ENCODE measurements at places on chromosomes 2 and 18.

GRCh38 chr18:25517881-25518715, 166.1 kb upstream of the ZNF521 start:
- no peak for DNase-seq

DNA sequence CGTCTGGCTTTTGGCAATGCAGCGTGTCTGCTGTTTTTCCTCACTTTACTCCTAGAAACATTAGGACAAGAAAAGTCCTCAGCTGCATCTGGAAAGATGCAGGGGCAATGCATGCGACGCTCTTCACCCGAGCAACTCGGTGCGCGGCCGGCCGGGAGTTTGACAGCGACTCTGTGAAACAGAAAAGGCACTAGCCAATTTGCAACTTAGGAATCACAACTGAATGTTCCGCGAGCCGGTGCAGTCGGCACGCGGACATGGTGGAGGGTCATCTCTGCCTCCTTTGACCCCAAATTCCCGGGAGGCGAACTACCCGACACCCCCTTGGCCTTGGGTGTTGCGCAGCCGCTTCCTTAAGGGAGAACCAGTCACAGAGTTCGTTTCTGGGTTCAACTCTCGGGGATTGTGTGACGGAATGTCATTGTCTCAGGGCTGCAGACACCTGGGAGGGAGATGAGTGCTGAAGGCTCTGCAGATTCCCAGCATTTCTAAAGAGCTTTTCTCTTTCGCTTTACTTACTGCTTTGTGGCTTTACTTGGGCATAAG, 9.8 kb downstream of the NR4A2 start:
- no peak for DNase-seq

- no peak for DNase-seq
Measured at GRCh38 chr2:28164280-28164801, 228.3 kb upstream of the FOSL2 start.

- no peak for DNase-seq
Measured at GRCh38 chr18:73879328-73879727, 268.3 kb downstream of the FBXO15 start.

GRCh38 chr2:8502316-8502715, 179.5 kb upstream of the ID2 start:
- DNase-seq: no peak

- no peak for DNase-seq
Measured at GRCh38 chr2:62540408-62541168, 34.6 kb upstream of the TMEM17 start.

DNA sequence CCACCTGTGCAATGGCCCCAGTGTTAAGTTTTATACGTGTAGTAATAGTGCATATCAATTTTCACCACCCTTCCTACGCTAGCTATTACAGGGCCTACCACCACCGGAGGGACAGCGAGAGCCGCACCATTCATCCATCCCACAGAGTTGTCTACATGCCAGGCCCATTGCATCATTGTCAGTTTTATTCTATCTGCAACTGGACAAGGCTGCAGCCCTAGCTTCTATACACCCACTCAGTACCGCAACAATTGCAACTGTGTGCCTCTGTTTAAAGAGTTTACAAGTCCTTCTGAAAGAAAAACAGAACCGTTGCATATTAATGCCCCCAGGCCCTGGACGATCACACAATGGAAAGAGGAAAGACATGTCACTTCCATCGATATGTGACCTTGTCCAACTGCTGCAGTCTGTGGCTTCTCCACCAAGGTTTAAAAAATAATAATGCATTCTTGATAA, 58.6 kb downstream of the ZEB2 start:
- no peak for DNase-seq

- DNase-seq: no peak
Measured at GRCh38 chr2:15119722-15120175, 441.4 kb downstream of the NBAS start.

GRCh38 chr2:66724241-66724640, 289.3 kb downstream of the MEIS1 start:
- no peak for DNase-seq

GRCh38 chr2:227415538-227416424, 28.0 kb upstream of the SCYGR1 start:
- no peak for DNase-seq

DNA sequence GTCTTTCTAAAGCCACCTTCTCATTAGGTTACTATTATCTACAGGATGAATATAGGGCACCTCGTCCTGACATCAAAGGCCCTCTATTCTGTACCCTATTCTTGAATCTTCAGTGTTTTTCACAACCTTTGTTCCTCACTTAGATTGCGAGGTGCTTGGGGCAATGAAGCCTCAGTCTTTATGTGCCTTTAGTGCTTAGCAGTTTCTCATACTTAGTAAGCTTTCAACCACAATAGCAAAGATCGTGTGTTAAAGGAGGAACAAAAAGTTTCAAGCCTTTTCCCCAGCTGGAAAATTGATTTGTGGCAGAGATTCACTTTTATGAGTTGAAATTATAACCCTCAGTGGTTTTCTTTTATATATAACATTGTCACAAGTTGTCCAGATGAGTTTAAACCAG, 226.9 kb downstream of the MYO3B start:
- DNase-seq: no peak

- DNase-seq: no peak
Measured at GRCh38 chr2:18209934-18210639, 331.6 kb downstream of the KCNS3 start.

DNA sequence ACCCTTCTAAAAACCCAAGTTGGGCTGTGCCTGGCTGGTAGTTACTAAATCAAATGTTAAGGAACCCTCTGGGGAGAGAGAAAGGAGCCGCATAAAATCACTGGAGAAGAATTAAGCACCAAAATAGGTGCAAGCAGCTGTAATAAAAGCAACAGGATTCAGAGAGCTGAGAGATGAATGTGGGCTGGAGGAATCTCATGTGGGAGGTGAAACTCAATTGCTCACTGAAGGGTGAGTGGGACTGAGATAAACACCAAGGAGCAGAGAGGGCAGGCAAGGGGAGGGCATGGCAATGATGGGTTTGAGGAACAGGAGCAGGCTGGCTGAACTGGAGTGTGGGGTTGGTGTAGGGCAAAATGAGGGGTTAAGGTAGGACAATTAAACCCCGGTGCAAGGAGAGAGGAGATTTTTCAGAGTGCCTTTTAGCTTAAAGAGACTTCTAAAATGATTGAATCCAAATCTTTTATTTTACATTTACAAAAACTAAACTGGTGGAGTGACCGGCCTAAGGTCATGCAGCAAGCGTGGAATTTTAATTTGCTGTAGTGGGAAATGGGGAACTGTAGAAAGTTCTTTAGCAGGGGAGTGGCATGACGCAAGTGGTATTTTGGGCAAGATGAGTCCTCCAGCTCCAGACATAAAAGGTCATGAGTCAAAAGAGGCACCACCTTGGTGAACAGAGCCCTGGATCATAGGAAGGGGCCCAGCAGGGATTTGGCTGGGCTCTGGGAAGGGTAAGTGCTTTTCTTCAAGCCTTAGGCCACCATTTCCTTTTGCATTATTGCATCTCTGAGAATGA, 10.5 kb downstream of the PLB1 start:
- no peak for DNase-seq

- no peak for DNase-seq
Measured at GRCh38 chr2:18425210-18425703, 135.2 kb downstream of the RDH14 start.

DNA sequence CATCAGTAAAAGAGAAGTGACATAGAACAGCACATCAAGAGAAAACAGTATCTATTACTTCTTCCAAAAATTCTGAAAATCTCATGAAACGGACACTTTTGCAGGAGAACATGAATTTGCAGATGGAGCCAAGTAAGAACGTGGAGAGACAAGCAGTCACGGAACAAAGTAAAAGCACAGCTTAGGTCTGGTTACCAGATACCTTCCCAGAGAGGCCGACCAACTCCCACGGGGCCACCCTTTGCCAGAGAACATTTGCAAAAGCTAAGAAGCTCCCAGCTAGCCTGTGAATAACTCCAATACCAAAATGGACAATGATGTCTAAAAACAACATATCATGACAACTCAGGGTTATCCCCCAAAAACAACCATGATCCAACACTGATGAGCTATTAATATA, 38.9 kb downstream of the THAP4 start:
- no peak for DNase-seq

DNA sequence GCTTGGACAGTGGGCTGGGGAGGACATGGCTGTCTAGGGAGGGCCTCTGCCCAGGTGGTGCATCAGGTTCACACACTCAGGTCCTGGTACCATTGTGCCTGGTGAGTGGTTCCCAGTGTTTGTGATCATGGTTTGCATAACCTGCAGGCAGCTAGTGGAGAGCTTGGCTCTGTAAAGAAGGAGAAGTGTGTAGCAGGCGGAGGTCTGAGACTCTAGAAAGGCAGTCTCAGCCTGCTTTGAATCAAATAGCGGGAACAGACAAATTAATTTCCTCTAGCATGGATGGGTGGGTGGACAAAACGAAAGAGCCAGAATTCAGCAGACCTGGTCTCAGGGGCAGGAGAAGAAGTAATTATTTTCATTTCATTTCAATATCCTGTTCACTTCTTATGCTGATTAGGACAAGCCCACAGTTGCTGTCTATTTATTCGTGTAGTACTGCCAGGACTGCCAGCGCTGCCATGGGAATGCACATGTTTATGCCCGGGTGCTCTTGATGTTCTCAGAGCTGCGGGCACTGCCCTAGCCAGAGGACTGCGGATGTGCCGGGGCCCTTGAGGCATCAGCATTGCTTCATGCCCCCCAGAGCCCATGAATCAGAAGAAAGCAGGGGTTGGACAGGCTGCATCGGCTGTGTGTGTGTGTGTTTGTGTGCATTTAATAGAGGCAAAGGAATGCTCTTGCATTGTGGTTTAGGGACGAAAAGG, 45.4 kb upstream of the DLX2 start:
- no peak for DNase-seq

Measured in NCI-H187 (cell line).